LHCN-M2 (cell line): ENCODE measurements at places on chromosomes 7 and 10. TPM values are rescaled to one million over a fixed set of nuclear protein-coding genes. Genes with fewer than 3 reads are reported as not detected.

GRCh38 chr7:42471573-42472174 lies 234.7 kb upstream of the GLI3 start:
- DNase-seq: no peak

- no peak for DNase-seq
These were observed 109.5 kb upstream of the LAMB4 start for GRCh38 chr7:108239501-108240225.

DNA sequence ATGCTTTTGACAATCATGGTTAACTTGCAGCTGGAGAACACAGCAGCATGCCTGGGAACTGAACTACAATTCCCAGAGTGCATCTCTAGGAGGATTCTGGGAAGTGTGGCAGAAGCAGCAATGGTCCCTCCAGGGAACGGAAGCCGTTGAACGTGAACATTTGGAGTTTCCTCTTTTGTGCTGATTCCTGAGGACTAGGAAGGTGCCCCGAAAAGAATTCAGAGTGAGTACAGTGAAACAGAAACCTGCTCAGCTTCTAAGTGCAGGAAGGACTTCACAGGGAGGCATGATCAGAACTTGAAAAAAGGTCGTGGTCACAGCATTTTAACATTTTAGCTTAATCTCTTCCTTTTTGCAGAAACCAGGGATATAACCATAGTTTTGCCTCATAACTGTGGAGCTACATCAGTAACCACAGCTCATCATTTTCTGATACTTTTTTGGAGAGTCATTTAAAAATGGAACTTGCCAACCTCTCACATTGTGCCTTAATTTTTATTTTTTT lies at the start of gene NUDT13:
NUDT13 (plus strand) TSS at position 111 of the 505 bp plus-strand sequence. CDS start 3,911 bp downstream, outside the sequence.
- peak; percentile 85 for DNase-seq

GRCh38 chr10:117277675-117278074 lies 36.8 kb downstream of the SLC18A2 start:
- no peak for DNase-seq

- no peak for DNase-seq
These were observed 167.0 kb upstream of the TCERG1L start for GRCh38 chr10:131478377-131478989.

- no peak for DNase-seq
These were observed 469.9 kb downstream of the CCSER2 start for GRCh38 chr10:84798312-84798711.

The CYP26C1 gene
- total RNA-seq: not detected in 2 replicates

The AVPI1 gene
- 17.1 and 24.4 TPM in 2 replicates for total RNA-seq

The ENTPD1 gene
- 0.11 TPM in 1 of 2 replicates, not detected in the other for total RNA-seq

- peak; percentile 73 for DNase-seq
These were observed 92.3 kb downstream of the RNF216 start for GRCh38 chr7:5689118-5689517.

- DNase-seq: peak; percentile 52
These were observed 422.4 kb downstream of the PARD3 start for GRCh38 chr10:34392641-34393170.

The AP5Z1 gene
- total RNA-seq: 42.9 and 45.6 TPM in 2 replicates

DNA sequence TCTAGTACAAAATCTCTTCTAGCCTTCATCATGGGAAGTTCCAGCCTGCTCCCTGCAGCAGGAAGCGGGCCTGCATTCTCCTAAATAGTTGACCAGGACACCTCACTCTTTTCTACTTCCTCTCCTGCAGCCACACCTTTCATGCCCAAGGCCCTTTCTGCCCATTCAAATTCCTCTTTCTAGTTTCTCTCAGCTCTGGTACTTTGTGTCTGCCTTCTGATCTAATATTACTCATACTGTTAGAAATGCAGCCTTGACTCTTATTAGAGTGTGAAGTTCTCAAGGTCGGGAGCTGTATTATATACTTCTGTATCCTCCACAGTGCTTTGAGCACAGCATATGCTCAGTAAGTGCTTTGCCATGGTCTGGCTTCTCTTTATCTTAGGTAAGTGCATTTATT lies 103.1 kb downstream of the PRKCQ start:
- no peak for DNase-seq

The UCMA gene
- not detected in 2 replicates for total RNA-seq

The TEX36 gene
- total RNA-seq: not detected in 2 replicates

- no peak for DNase-seq
These were observed 38.0 kb downstream of the INPP5A start for GRCh38 chr10:132575320-132576201.

DNA sequence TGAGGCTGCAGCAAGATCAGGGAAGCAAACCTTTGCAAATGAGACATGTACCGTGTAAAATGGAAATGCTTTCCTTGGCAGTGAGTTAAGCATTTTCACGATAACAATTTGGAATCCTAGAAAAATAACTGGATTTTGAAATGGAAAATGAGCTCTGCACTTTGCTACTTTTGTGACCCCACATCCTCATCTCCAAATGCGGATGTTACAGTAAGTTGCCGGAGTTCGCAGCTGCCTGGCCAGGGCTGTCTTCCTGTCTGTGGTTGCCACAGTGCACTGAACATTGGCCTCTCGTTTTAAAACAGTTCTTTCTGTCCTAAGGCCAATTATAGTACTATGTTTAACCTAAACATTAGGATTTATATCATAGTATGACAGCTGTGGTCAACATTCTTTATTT lies 136.2 kb upstream of the FZD8 start:
- DNase-seq: no peak

- no peak for DNase-seq
These were observed 110.4 kb downstream of the NRCAM start for GRCh38 chr7:108345710-108346336.

The SLC39A12 gene
- total RNA-seq: not detected in 2 replicates

The DPYSL4 gene
- total RNA-seq: 21.9 and 22.4 TPM in 2 replicates

- DNase-seq: no peak
These were observed 16.0 kb downstream of the PPP1R9A start for GRCh38 chr7:94923412-94923811.

DNA sequence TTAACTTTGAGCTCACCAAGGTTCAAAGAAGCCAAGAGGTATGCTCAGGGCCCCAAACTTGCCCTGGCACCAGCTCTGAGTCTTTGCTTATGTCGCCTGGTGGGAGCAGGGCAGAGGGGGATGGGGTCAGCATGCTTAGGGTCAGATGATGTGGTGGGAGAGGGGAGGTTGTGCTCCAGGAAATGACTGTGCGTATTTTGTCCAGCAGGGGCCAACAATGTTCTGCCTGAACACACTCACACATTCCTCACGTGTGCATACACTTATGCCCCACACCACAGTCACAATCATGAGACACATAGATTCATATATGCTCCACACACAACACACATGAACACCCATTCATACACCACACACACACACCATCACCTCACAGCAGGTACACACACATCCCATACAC lies 4.4 kb upstream of the RAMP3 start:
- no peak for DNase-seq

DNA sequence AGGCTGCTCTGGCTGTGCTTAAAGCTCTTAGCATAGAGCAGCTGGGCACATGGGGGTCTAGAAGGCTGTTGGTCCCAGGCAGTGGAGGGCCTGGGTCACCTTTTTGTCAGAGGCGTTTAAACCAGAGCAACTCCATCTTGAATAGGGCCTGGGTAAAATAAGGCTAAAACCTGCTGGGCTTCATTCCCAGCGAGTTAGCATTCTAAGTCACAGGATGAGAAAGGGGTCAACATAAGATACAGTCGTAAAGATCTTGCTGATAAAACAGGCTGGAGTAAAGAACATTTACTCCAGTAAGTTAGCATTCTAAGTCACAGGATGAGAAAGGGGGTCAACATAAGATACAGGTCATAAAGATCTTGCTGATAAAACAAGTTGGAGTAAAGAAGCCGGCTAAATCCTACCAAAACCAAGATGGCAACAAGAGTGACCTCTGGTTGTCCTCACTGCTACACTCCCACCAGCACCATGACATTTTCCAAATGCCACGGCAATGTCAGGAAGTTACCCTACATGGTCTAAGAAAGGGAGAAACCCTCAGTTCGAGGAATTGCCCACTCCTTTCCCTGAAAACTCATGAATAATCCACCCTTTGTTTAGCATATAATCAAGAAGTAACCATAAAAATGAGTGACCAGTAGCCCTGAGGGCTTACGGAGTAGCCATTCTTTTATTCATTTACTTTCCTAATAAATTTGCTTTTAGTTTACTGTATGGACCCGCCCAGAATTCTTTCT lies 96.8 kb upstream of the PCBD1 start:
- DNase-seq: no peak

- DNase-seq: peak; percentile 52
These were observed 95.3 kb upstream of the CYP26C1 start for GRCh38 chr10:92965314-92965713.

- peak; percentile 2 for DNase-seq
These were observed 123.5 kb upstream of the ZNF32 start for GRCh38 chr10:43772171-43772570.

DNA sequence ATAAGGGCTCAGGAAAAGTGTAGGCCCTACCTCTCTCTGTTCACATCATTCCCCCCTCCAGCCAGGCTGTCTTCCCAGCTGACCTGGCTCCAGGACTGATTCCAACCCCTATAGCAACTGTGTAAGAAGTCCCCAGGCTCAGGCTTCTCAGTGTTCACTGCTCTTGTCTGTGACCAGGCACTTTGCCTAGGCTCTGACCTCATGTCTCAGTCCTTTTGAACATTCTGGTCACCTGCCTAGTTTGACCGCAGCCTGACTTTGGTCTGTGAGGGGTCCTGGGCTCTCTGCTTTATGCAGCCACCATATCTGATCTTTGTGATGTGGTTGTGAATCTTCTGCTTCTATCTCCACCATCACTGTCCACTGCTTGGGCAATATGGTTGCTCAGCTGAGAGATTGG lies 24.5 kb downstream of the HIF1AN start:
- no peak for DNase-seq

The DPCD gene
- 50.7 and 71.6 TPM in 2 replicates for total RNA-seq

DNA sequence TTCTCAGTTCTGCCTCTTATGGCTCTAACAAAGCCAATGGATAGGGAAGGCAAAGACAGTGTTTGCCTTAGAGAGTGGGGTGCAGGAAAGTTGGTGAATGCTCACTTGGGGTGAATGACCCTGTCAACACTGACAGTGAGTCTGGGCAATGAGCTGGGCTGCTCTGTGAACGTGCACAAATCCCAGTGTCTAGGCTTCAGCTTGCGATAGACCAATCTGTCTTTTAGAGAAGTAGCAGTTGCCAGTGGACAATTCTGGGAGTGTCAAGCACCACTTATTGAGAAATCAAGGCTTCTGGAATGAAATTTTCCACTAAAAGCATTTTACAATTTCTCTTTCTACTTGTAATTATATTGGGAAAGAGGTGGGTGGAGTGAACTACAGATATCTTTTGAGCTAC lies 141.4 kb downstream of the HERPUD2 start:
- DNase-seq: no peak

The ANKRD1 gene
- total RNA-seq: 216 and 251 TPM in 2 replicates

The GJD4 gene
- 0.06 TPM in 1 of 2 replicates, not detected in the other for total RNA-seq

GRCh38 chr10:17502814-17503213 lies 48.4 kb upstream of the ST8SIA6 start:
- no peak for DNase-seq

The FIGNL1 gene
- total RNA-seq: 59.4 and 62.5 TPM in 2 replicates

GRCh38 chr7:120273476-120273975 lies 551 bp downstream of the KCND2 start:
- peak; percentile 16 for DNase-seq

The MRC1 gene
- total RNA-seq: not detected in 2 replicates
